Endothelial cell of umbilical vein (primary cell): ENCODE measurements at places on chromosomes 5 and 9.

DNA sequence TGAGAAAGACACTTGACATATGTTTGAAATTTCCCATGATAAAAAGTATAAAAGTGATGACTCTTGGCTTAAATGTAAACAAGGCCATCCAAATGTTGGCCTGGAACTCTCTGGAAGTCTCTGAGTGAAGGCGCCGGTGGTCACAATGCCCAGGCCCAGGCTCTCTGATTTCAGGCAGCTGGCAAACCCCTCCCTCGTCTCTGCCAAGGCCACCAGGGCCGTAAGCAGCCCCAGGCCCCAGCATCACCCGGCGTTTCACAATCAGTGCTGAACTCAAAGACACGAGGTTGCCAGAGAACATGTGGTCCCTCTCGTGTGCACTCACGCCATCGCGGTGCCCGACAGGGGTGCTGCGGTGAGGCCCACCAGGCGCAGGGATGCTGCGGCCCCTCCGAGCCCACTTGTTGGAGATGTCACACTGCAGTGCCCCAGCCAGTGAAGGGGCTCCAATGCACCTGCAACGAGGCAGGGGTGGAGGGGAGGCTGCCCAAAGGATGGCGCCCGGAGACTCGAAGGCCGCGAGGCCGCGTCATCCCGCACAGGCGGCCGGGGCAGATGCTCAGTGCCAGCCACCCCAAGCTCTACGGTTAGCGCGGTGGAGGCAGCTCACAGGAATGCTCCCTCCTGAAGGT is 15.0 kb downstream of the LPCAT1 start:
- no peak for DNase-seq
- no peaks in the 10 kb centered on the region for H3K4me1 ChIP-seq
- no peaks in the 10 kb centered on the region for H3K27me3 ChIP-seq
- no peak overlapping the region for H3K27ac ChIP-seq
- H3K36me3 ChIP-seq = peaks cover 10% of the 10 kb centered on the region

GRCh38 chr5:172319708-172320441 is 36.3 kb upstream of the UBTD2 start:
- H3K4me1 ChIP-seq = no peaks in the 10 kb centered on the region
- no peak overlapping the region for H3K27ac ChIP-seq
- DNase-seq = no peak
- H3K36me3 ChIP-seq = no peaks in the 10 kb centered on the region
- H3K4me3 ChIP-seq = no peak overlapping the region

GRCh38 chr5:14161825-14162556 is 18.8 kb downstream of the TRIO start:
- no peaks in the 10 kb centered on the region for H3K27me3 ChIP-seq
- H3K36me3 ChIP-seq = no peaks in the 10 kb centered on the region
- H3K4me3 ChIP-seq = no peak overlapping the region
- no peak for DNase-seq

GRCh38 chr9:35603506-35603985 is 1.5 kb upstream of the TESK1 start:
- peaks cover 16% of the 10 kb centered on the region for H3K4me1 ChIP-seq
- peaks cover 7% of the 10 kb centered on the region for H3K36me3 ChIP-seq
- DNase-seq = no peak
- H3K4me3 ChIP-seq = no peak overlapping the region

DNA sequence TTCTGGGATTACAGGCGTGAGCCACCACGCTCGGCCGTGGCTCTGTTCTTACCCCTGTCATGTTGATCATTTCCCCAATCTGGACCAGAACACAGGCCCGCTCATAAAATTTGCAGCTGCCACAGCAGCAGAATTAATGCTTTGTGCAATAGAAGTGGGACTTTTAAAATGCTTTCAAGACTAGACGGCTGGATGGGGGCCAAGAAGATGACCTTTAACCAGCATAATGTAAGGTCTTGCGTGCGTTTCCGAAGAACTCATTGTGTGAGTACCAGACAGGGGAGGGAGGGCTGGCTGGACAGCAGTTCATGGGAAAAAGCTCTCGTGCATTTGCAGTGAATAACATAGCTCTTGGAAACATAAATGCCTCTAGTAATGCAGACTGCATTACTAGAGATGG is 3.5 kb upstream of the WDR38 start:
- DNase-seq = peak; percentile 93
- no peak overlapping the region for H3K4me3 ChIP-seq
- H3K27me3 ChIP-seq = peaks cover 2% of the 10 kb centered on the region
- H3K36me3 ChIP-seq = no peaks in the 10 kb centered on the region

DNA sequence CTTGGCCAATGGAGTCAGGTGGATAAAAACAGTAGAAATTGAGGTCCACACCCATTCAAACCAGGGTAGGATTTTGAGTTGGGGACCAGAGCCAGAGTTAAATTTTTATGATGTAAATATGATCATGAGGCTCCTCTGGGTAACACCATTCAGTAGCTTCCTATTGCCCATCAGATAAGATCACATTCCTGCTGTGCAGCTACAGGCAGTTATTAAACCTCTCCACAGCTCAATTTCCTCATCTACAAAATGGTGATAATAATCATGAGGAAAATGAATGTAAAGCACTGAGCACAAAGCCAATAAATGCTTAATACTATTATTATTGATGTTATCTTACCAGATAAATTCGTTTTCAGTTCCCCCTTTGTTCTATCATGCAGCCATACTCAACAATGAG is 432.0 kb downstream of the CAAP1 start:
- H3K4me3 ChIP-seq = no peak overlapping the region
- H3K36me3 ChIP-seq = no peaks in the 10 kb centered on the region
- H3K4me1 ChIP-seq = no peaks in the 10 kb centered on the region
- H3K27me3 ChIP-seq = no peaks in the 10 kb centered on the region
- H3K27ac ChIP-seq = no peak overlapping the region
- no peak for DNase-seq

GRCh38 chr5:107486489-107486888 is 184.2 kb downstream of the EFNA5 start:
- no peak for DNase-seq
- no peaks in the 10 kb centered on the region for H3K27me3 ChIP-seq
- H3K4me3 ChIP-seq = no peak overlapping the region
- no peak overlapping the region for H3K27ac ChIP-seq
